ENCODE measurements at places on chromosomes 4 and X.
A peak's percentile ranks its signal among the peaks of the same experiment; 100 is the strongest.

DNA sequence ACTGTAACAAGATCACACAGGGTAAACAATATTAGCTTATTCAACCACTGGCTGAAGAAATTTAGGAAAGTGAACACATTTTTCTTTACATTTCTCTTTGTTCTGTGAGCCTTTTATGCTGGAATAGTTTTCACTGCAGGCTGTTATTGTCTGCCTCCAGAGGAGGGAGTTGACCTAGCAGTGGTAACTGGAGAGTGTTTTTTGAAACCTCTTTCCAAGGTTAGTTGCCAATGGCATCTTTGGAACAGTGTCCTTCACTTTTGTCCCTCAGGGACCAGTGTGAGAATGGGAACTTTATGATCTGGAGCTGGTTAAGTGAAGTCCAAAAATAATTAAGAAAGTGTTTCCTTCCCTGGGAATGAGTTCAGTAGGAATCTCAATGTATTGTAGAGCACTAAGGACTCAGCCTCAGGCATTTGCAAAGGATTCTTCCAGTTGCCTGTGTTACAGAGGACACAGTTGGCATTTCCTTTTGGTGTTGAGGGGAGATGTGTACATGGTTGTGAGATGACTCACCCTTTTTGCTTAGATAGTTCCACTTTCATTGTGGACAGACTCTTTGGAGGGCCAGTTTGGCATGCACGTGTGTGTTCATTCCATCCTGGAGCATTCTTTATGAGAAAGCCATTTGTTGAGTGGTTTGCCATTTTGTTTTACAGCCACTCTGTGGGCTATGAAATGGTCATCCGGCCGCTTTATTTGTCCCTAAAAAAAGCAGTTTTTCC lies 61.3 kb downstream of the AR start:
- no peak for DNase-seq

GRCh38 chr4:180799798-180800197 lies 1443.4 kb upstream of the TENM3 start:
- DNase-seq = no peak

GRCh38 chrX:103919270-103919637 lies 43.2 kb upstream of the TMSB15B start:
- DNase-seq = peak; percentile 30

DNA sequence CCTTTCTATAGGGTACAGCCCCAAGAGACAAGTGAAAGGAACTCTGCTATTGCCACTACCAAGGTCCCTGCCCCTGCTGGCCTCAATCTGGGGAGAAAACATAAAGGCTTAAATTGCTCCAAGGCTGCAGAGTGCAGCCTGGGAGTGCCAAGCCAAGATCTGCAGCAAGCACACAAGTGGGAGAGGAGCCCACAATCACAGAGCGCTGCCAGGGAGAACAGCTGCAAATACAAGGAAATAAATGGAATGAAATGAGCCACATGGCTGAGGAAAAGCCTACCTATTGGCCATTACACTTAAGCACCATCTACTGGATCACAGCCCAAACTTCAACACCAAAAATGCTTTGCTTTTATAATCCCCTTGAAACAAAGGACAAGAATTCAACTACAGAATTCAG lies 582.4 kb downstream of the FAM133A start:
- no peak for DNase-seq

- no peak for DNase-seq
Observed at GRCh38 chrX:97628807-97629596, 745.3 kb downstream of the RPA4 start.

GRCh38 chr4:152168987-152169616 lies 366.8 kb downstream of the FBXW7 start:
- DNase-seq = no peak

DNA sequence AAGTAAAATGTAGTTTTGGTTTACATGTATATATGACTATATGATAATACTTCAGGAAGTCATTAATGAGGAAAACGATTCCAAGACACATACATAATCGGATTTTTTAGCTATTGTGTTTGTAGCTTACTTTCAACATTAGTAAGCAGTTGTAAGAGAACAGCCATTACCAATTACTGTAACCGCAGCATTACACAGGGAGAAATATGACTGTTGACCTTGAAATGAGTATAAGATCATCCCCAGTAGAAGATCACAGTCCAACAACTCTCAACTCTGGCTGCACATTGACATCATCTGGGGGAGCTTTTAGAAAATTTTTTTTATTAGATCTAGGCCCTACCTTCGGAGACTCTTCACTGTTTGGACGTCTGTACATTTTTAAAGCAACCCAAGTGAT lies 762.0 kb upstream of the MAGEB2 start:
- no peak for DNase-seq

DNA sequence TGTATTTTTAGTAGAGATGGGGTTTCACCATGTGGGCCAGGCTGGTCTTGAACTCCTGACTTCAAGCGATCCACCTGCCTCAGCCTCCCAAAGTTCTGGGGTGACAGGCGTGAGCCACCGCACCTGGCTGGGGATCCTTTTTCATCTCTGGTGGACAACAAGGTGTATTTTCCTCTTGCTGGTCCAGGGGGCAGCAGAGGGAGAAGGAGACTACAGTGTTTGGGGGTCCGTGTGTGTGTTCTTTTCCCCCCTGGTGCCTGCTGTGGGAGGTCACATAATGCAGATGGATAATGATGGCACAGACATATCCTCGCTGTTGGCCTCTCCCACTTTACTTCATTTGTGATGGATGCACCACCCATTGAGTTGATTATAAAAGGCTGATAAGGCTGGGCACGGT lies 39.0 kb upstream of the CD99 start:
- DNase-seq = no peak

DNA sequence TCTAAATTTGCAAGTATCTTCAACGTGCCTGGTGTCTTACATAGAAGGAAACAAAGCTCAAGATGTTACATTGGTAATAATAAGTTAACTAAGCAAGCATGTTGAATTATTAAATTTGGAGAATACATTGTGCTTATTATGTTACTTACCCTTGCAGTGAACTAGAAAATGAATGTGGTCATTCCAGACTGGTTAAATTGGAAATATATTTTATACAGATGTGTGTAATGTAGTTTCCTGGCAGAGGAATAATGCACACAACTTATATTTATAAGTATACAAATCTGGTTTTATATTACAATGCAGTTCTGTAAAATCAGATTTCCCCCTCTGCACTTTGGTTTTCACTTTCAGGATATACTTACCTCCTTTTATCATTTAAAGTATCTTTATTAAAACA lies 159.9 kb upstream of the SLIT2 start:
- DNase-seq = no peak

DNA sequence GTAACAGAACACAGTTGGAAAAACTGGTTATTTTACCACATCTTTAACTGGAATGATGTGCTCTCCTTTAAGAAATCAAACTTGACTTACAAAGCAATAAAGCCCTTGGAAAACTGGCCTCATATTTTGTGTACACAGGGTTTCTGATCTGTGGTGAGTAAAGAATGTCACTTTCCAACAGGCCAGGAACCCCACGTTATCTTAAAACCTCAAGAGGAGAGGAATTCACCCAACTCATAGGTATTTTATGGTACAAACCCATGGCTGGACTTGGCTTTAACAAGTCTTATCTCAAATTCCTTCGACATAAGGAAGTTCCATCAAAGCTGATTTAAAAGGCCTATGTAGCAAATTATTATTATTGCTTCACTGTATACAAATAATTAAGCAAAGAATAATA lies 1735.1 kb downstream of the PCDH7 start:
- no peak for DNase-seq

DNA sequence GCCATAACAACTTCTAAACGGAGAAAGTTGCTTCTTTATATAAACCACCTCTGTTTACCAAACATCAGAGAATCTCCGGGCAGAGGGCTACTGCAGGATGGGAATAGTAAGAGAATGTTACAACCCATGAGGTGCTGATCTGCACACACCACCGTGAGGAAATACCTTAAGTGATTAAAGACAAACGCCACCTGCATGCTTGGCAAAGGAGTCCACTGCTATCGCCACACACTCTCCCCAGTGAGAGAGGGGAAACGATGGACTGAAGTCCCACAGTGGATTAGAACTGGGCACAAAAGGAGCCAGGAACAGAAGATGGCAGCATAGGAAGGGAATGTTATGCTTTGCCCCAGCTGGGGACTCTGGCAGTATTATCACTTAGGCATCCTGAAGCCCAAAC lies 15.6 kb downstream of the MAML3 start:
- no peak for DNase-seq

GRCh38 chr4:12439633-12440305 lies 1011.1 kb upstream of the HS3ST1 start:
- no peak for DNase-seq

DNA sequence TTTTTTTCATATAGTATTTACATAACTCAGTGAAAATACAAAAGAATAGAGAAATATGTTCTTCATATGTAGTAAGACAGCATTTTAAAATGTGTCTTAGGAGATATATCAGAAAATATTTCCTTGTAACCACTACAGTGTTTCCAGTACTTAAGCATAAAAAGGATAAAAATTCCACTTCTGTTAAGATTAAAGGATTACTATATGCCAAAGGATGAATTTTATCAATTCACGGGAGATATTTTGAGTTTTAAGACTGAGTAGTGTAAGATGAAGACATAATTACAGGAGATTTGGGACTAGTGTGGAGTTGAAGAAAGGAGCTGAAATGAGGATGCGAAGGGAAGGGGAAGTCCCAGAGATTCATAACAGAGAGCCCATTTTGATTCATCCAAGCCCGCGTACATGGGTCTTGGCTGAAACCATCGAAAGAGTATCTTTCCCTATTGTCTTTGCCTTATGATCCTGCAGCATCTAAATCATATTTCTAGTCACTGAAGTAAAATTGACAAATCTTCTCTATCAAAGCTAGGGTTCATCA lies 58.7 kb downstream of the MAD2L1 start:
- DNase-seq = no peak

DNA sequence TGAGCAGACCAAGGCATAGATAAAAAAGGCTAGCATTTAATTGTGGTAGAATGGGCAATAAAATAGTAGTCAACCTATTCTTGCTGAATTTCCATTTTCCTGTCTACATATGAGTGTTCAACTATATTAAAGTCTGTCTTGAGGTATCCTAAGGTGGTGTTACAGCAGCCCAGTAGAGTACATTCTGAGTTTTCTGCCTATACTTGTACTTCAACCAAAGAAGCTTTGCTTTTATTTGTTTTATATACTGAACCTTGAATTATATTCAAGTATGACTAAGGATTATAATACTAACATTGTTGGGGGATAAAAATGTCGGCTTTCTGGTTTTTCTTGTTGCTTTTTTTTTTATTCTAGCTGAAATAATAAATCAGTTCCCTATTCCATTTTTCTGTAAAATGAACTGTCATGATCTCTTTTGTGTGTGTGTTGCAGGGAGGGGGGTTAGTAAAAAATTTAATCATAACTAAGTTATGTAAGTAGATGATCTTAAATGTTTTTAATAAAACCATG lies 106.7 kb downstream of the PDLIM5 start:
- DNase-seq = no peak

DNA sequence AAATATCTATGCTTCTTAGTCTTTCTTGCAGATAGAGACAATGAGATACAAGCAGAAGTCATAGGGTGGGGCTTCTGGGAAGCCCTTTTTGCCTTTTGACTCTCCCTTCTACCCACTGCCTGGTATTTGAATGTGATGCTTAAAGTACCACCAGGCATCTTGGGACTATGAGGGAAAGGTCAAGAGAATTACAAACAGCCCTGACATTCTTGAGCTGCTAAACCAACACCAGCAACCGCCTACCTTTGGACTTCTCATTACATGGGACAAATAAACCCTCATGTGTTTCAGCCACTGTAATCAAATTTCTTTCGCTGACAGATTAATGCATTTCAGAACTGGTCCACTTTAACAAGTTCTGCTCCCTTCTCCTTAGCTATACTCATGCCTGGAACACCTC lies 112.8 kb downstream of the LUZP4 start:
- DNase-seq = no peak

DNA sequence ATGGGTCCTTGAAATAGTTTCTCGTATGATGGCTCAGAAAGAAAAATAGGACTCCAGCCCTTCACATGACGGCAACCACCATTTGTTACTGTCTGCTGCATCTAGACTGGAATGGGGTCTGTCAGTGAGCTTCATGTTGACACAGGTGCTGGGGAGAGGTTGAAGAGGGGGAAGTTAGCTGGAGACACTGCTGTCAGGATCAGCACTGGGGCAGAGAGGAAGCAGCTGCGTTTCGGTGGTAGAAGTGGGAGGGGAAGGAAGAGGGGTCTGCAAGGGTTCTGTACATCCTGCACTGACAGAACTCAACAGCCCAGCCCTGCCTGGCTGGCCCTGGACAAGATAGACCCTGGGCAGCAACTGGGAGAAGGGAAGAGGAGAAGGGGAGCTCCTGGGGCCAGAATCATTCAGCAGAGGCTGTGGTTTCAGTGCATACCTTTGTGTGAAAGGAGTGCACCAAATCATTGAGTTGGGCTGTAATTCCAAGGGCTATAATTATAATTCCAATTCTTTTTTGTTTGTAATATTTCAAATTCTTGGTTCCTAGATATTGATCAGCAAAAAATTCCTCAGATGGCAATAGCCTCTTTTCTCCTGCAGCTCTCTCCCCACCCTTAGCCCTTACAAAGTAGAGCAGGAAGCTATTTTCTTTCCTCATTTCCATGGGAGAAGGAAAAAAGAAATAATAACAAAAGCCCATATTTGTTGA lies 119.4 kb upstream of the C1GALT1C1 start:
- no peak for DNase-seq

DNA sequence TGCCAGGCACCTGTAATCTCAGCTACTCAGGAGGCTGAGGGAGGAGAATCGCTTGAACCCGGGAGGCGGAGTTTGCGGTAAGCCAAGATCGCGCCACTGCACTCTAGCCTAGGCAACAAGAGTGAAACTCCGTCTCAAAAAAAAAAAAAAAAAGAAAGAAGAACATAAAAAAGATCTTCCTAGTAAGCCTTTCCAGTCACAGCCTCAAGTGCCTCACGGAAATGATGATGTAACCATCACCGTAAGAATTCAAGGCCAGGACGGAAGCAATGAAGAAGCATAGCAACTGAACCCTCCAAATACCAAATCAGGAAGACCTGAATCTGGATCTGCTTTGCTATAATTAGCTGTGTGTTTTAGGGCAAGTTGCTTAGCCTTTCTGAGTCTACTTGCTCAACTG lies 28.8 kb downstream of the RBM47 start:
- DNase-seq = no peak

DNA sequence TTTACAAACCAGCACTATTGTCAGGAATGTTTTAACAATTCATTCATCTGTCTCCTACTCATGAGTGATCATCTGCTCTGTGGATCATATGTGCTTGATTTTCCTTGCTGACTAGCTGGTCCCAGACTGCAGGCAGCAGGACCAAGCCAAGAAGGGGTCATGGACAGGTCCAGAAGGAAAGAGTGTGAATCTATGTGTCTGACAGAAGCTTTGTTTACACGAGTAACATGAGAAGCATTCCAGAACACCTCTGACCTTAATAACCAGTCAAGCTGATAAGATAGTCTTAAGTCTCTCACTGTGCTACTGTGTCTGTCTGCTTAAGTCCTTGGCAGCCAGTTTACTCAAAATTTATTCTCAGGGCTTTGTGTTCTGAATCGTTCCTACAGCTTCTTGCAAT lies 39.0 kb downstream of the GUCY1A1 start:
- DNase-seq = no peak

Data from immature natural killer cell (primary cell).